MM.1S (cell line): ENCODE measurements at places on chromosomes 7 and 10.

- no peak for DNase-seq
Observed at GRCh38 chr7:20577441-20578071, 37.9 kb upstream of the ABCB5 start.

DNA sequence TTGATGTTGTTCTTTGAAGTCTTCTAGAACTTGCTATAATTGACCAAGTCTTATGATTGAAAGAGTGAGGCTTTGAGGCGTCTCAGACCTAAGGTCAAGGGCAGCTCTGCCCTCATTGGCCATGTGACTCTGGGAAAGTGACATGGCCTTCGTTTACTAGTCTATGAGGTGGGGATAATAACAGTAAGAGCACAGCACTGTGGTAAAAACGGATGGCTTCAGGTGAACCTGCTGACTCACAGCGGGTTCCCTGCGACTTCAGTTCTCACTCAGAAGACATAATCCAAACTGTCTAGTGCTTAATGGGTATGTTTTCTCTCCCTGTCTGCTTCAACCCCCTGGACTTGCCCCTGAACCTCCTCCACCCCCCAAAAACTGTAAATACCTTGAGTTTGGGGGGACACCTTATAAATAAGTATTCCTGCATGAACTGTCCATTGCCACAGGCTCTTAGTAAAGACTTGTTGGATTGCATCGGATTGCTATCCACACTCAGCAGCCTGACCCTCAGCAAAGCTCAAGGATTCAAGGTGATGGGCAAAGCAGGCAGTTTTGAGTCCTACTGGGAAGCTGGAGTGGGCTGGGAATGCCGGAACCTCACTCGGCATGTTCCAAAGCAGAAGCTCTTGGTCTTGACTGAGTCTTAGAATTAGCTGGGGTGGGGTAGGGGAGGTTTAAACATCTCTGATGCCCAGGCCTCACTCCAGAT is 304.6 kb downstream of the KLF6 start:
- DNase-seq = no peak

DNA sequence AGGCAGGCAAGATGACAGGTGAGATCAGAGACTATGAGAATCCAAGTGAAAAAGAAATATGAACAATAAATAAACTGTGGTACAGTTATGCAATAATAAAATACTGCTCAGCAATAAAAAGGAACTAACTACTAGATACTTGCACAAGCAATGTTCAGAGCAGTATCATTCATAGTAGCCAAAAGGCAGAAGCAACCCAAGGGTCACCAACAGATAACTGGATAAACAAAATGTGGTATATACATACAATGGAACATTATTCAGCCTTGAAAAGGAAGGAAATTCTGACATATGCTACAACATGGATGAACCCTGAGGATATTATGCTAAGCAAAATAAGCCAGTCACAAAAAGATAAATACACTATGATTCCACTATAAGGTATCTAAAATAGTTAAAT is 76.9 kb upstream of the KCNIP2 start:
- DNase-seq = no peak

GRCh38 chr10:100288196-100288595 is 1.7 kb upstream of the BLOC1S2 start:
- DNase-seq = no peak

GRCh38 chr10:21927631-21928353 is 75.7 kb downstream of the DNAJC1 start:
- no peak for DNase-seq

GRCh38 chr10:101760510-101760909 is 15.4 kb downstream of the FGF8 start:
- DNase-seq = no peak

- DNase-seq = no peak
Observed at GRCh38 chr10:80583685-80584084, 46.0 kb downstream of the SH2D4B start.
